ENCODE measurements at places on chromosomes 4 and X.

DNA sequence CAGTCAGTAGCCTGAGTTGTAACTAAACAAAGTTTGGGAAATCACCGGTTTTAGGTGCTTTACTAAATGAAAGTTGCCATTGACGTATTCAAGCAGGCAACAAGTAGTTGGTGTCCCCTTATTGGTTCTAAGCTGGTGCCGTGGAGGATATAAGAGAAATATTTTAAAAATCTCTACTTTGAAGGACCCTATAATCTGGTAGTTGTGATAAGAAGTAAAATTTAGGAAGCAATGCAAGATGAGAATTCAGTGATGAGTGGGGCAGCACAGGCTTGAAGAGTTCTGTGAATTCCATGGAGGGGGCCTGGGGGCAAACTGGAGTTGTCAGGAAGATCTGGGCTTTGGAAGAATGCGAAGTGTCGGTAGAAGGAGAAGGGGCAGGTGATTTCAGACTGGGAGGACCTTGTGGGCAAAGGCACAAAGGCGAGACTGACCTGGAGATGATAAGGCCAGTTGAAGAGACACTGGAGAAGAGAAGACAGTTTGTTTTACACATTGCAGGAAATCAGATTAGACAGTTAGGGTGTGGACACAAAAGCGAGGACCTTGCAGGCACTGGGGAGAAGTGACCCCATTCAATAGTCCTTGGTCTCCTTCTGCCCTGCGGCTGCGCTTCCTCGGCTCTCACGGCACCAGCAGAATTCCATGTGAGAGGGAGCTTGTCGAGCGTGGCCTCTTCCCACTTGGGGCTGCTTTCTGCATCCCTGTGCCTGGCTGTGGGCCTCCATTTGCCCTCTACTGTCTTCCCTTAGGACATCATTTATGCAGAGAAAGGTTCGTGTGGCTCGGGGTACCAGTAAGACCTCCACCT, 1.3 kb downstream of the RHOH start:
- DNase-seq = no peak

- no peak for DNase-seq
Measured at GRCh38 chr4:8319731-8320385, 50.3 kb downstream of the HTRA3 start.

DNA sequence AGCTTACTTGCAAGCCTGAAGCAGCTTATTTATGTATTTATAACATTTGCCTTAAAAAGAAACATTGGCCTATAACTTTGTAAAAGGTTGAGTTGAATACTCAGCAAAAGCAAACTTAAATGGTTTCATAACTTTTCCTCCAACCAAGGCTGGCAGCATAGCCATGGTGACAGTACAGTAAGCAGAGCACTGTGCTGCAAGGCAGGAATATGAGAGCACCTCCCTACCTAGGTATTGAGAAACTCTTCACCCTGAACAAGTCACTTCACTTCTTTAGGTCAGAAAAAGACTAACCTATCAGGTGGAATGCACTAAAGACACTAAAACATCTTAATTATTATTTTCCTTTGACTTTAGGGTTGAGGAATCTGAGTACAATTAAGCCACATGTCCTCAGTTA, 63.9 kb upstream of the GYPA start:
- no peak for DNase-seq

DNA sequence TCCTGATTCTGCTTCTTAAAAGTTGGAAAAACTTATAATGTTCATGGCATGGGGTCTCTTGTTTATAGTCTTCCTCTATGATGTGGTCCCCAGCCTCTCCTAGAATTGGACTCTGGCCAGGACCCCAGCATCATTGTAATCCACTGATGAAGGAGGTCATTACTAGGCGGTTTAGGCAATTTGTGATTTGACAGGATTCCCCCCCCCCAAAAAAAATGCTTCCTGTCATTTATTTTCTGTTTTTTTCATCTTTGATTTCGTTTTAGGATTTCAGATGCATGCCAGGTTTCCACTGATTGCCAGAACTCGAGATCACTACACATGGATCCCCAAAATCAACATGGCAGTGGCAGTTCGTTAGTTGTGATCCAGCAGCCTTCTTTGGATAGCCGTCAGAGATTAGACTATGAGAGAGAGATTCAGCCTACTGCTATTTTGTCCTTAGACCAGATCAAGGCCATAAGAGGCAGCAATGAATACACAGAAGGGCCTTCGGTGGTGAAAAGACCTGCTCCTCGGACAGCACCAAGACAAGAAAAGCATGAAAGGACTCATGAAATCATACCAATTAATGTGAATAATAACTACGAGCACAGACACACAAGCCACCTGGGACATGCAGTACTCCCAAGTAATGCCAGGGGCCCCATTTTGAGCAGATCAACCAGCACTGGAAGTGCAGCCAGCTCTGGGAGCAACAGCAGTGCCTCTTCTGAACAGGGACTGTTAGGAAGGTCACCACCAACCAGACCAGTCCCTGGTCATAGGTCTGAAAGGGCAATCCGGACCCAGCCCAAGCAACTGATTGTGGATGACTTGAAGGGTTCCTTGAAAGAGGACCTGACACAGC, 4.9 kb downstream of the SPRY1 start:
- DNase-seq = no peak

- no peak for DNase-seq
Measured at GRCh38 chrX:153526042-153526441, 8.6 kb downstream of the ATP2B3 start.

GRCh38 chr4:173051716-173052115, 116.9 kb upstream of the GALNT7 start:
- DNase-seq = no peak

DNA sequence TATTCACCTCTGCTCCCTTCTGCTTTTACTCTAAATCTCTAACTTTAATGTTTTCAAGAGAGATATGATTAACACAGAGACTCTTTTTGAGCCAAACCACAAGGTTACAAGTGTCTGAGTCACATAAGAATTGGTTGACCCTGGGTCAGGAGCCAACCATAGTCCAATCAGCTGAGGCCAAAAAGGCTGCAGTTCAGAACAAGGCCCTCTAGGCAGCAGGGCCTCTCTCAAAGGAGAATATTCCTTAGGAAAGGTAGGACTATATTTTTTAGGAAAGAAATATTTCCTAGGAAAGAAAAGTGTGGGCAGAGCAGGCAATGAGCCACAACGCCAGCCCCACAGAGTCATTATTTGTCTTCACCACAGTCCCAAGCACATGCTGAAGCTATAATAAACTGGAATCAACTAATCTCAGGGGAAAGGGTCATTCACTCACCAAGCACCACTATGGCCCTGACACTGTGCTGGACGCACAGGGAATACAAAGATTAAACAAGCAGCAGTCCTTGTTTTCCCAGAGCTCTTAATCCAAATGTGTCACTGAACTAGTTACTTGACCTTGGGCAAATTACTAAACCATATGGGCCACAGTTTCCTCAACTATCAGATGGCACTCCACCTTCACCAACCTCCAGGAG, 2.2 kb downstream of the ATP8A1 start:
- no peak for DNase-seq

DNA sequence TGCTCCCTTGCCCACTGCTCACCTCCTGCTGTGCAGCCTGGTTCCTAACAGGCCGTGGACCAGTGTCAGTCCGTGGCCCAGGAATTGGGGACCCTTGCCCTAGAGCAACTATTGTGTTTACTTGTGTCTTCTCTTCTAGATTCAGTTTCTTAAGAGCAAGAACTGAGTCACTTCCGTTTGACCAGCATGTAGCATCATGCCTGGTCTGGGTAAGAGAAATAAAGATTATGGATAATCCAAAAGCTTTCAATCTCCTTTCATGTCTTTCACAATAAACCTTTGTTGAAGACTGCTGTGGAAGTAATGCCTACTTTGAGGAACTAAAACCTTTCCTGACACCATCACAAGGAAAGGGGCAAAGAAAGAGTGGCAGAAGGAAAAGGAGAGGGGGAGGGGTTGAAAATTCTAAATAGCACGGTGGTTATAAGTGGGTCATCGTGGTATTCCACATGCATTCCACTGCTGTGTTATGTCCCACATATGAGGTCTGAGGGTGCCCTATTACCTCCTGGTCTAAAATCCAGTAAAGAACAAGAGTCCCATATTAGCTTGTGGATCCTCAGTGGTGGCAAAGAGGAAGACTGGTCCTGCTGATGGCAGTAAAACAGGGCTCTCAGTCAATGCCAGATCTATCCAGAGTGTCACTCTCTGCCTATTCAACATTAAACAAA, 133.4 kb downstream of the RASL11B start:
- DNase-seq = no peak

DNA sequence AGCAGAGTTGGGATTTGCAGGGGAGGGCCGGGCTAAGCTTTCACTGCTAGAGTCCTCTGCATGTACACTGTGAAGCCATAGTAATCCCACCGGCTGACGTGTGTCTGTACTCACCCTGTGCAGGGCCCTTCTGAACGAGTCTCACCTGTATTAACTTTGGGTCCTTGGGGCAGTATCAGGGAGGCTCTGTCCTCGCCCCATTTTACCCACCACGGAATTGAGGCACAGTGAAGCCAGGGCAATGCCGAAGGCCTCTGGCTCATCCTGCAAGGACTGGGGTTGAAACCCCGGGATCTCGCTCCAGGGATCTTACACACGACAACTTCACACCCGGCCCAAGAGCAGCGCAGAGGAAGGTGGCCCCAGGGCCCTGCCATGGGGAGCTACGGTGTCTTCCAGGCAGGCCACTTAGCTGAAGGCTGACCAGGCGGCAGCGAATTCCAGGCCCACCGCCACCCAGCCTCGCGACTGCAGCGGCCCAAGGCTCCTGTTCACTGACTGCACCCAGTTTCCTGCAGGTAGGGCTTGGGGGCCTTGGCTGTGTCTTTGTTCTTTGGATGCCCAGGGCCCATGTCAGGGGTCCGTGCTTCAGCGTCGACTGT, 75.5 kb upstream of the ADRA2C start:
- DNase-seq = no peak
